ENCODE measurements at places on chromosomes 16 and 17. TPM values are rescaled to one million over a fixed set of nuclear protein-coding genes. Genes with fewer than 3 reads are reported as not detected.

DNA sequence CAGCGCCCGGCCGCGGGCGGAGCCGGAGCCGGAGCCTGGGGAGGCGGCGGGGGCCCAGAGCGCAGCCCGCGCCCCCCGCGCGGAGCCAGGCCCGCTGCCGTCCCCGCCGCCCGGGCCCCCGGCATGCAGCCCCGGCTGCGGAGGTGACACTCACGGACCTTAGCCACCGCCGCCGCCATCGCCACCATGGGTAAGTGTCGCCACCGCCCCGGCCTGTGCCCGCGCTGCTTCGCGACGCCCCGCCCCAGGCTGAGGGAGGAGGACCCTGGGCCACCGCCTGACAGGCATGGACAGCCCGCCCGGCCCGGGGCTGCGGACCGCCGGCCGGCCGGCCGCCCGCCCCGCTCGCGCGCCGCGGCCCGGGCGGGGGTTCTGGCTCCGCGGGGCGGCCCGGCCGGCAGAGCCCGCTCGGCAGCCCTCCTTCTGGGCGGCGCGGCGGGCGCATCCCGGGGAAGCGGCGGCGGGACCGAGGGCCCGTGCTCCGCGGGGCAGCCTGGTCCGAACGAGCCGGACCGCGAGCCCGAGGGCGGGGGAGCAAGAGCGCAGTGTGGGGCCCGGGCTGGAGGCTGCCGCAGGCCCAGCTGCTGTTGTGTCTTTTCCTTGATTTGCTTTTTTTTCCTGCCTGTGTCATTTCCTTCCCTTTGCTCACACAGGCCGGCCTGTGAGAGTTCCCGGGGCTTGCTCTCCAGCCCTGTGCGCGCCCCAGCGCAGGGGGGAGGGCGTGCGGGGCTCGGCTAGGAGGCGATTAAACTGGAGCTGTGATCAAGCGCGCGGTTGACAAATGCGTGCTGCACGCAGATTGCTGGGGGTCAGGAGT lies 565 bp downstream of the MAP3K3 start:
- ATAC-seq: peak; percentile 27

DNA sequence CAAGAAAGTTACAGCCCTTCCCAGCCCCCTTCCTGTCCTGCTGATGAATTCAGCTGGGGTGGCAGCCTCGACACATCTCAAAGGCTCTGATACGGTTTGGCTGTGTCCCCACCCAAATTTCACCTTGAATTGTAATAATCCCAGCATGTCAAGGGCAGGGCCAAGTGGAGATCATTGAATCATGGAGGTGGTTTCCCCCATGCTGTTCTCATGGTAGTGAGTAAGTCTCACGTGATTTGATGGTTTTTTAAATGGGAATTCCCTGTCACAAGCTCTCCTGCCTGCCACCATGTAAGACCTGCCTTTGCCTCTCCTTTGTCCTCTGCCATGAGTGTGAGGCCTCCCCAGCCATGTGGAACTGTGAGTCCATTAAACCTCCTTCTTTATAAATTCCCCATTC lies 163.2 kb upstream of the FOXF1 start:
- ATAC-seq: no peak

DHRS7C gene
- not detected for total RNA-seq

DNA sequence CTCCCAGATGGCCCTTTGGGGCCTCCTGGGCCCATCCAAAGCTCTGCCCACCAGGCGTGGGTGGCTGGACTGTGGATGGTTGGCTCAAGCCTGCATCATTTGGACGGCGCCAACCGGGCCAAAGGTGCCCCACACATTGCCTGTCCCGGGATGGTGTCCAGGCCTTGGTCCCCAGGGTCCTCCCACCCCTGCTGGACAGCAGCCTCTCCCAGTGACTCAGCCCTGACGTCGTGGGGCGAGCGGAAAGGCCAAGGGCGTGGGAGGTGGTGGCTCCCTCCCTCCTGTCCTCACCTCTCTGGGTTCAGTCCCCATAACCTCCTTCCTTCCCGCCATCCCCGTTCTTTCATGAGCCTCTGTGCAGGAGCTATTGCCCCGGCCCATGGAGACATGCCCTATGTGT lies 42.1 kb upstream of the DLX4 start:
- no peak for ATAC-seq

All from motor neuron (in vitro differentiated cells).